AG20443 (cell line): ENCODE measurements at places on chromosomes 16 and 17.
A peak's percentile ranks its signal among the peaks of the same experiment; 100 is the strongest.

DNA sequence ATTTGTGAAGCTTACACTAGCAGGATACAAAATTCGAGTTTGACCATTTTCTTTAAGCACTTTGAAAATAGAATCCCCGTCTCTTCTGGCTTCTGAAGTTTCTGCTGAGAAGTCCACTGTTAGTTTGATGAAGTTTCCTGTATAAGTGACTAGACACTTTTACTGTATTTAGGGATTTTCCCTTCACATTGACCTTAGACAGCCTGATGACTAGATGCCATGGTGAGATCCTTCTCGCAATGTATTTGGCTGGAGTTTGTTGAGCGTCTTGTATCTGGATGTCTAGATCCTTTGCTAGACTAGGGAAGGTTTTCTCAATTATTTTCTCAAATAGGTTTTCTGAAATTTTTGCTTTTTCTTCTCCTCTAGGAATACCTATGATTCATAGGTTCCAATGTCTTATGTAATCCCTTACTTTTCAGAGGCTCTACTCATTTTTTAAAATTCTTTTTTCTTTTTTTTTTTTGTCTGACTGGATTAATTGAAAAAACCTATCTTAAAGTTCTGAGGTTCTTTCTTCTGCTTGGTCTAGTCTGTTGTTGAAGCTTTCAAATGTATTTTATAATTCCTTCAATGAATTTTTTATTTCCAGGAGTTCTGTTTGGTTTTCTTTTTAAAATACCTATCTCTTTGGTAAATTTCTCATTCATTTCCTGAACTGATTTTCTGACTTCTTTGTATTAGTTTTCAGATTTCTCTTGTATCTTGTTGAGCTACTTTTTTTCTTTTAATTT lies 63.7 kb upstream of the ABCC11 start:
- DNase-seq: no peak

- no peak for DNase-seq
Measured at GRCh38 chr16:15031179-15031578, 24.7 kb downstream of the NTAN1 start.

DNA sequence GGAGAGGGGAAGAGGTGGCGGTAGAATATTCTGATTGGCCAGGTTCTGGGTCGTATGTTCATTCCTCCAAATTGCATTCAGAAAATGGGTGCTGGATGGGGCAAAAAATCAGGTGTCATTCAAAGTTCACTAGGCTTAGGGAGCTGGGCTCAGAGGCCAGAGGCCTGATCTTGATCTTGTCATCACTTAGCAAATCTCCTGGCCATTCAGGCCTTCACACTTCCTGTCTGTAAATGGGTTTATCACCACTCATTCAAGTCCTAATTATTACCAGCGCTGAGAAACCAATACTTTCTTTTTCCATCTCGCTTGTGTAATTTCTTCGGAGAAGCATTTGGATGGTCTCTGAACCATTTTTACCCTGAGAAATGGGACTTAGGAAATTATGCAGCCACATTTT lies 50.8 kb downstream of the BMERB1 start:
- no peak for DNase-seq

GRCh38 chr17:58960068-58960467 lies 146.6 kb downstream of the TRIM37 start:
- DNase-seq: peak; percentile 44

DNA sequence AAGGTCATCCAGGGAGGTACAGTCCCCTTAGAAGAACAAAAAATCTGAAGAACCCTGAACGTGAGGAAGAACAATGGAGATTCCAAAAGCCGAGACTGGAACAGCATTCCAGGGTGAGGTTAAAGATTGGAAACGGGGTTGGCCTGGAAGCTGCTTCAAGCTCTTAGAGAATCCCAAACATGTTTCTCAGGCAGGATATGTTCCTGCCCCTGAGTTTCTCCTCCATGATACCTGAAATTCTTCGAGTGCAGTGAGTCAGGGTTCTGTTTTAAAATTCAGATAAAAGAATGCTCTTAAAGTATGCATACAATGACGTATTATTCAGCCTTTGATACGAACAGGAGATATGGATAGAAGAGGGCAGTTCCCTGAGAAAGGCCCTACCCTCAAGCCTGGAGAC lies 293.1 kb downstream of the HS3ST3B1 start:
- no peak for DNase-seq

DNA sequence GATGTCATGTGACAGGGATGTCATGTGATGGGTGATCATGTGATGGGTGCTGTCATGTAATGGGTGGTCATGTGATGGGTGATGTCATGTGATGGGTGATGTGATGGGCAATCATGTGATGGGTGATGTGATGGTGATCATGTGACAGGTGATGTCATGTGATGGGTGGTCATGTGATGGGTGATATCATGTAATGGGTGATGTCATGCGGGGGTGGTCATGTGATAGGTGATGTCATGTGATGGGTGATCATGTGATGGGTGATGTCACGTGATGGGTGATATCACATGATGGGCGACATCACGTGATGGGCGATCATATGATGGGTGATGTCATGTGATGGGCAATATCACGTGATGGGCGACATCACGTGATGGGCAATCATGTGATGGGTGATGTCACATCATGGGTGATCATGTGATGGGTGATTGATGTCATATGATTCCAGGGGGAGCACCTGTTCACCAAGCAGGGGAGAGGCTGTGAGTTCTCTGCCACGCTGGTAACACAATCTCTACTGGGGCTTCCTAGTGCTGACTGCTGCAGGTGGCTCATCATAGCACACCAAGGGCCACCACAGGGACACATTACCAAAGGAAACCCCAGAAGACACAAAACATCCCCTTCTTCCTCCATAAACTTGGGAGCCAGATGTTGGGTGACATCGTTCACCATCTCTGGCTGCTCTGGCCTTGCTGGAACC lies 16.5 kb downstream of the CD300LB start:
- peak; percentile 5 for DNase-seq

DNA sequence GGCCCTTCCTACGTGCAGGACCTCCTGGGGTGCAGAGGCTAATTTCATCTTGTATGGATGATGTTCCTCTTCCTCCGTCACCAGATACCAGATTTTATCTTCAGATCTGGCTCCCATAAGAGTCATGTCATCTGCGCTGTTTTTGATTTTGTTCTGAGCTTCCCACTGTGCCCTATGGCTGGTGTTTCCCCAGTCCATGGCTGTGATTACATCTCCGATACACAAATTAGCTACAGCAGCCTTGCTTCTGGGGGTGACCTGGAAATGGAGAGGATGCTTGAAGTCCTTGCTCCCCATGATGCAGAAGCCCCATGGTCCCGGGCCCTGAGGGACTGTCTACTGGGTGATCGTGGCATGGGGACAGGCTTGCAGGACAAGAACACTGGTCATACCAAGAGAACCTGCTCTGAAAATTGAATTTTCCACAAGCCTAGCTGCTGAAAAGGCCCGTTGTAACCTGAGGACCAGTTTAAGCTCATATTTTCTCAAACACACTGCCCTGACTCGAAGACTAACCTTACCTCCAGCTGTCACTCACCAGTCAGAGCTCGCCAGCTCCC lies 69.0 kb downstream of the KCNJ12 start:
- DNase-seq: no peak

- DNase-seq: no peak
Measured at GRCh38 chr17:27322026-27322425, 28.1 kb downstream of the WSB1 start.

DNA sequence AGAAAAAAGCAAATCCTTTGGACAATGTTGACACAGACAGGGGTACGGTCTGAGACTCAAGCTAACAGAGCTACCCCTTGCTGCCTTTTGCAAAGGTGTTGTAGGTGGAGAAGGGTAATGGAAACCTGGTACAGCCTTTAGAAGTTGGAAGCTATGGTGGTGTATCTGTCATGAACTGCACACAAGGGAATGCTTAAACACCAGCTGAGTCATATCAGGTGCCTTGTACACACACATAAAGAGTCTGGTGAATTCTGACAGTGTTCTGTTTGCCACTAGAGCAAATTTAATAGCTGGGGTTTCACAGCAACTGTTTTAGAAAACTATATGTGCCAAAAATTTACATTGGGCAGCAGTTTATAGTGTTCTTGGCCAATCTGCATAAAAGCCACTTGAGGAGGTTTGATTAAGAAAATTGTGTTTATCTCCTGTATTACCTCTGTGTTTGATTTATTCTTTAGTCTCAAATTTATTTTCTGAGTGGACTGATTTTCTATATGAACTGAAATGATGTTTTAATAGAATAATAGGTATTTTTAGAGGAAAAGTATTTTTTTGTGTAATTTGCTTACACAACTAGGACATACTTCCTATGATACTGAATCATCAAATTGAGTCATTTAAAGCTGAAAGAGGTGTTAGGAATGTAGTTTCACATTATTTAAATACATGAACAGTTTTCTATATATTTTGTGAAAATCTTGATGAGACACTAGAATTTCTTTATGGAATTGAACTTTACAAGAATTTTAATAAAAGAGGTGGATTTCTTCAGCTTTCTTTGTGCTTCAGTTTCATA lies 136.9 kb downstream of the MAP2K6 start:
- no peak for DNase-seq
